Inflammatory macrophage treated with lipopolysaccharide for 1 hour (primary cell): ENCODE measurements at places on chromosomes 5 and 9.

- no peak for DNase-seq
Observed at GRCh38 chr9:77475641-77476473, 172.3 kb downstream of the GNA14 start.

- no peak for DNase-seq
Observed at GRCh38 chr5:10073441-10074104, 176.1 kb downstream of the ATPSCKMT start.

DNA sequence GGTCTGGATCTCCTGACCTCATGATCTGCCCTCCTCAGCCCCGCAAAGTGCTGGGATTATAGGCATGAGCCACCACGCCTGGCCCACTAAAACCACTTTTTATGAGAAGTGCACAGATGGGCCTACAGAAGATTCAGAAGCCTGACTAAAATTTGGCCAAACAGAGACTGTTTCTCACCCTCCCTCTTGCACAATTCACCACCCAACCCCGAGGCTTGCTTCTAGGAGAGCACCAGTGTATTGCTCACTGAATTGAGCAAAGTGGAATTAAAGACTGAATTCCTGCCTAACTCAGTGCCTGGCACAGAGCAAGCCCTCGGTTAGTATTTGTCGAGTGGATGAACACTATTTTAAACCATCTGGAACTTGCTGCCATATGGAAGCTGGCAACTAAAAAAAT is 3.4 kb upstream of the DCTN4 start:
- peak; percentile 75 for DNase-seq

DNA sequence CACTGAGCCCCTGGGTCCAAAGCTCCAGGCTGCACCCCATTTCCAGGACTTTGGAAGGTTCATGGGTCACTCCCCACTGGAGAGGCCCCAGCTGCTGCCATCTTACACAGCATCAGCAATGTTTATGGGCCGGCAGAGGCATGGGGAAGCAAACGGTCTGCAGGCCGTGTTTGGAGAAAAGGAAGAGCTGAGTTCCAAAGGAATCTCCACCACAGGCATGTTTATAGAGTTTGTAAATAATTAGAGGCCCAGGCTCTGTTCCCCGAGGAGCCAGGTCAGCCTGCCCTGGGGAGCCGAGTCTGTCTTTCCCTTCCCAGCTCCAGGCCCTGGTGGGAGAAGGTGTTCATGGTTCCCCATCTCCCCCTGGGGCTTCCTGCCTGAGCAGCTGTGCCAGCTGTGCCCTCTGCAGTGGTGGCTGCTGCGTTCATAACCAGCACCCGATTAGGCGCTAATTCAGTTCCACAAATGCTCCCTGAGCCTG is 64.8 kb downstream of the COL27A1 start:
- DNase-seq, result no peak

DNA sequence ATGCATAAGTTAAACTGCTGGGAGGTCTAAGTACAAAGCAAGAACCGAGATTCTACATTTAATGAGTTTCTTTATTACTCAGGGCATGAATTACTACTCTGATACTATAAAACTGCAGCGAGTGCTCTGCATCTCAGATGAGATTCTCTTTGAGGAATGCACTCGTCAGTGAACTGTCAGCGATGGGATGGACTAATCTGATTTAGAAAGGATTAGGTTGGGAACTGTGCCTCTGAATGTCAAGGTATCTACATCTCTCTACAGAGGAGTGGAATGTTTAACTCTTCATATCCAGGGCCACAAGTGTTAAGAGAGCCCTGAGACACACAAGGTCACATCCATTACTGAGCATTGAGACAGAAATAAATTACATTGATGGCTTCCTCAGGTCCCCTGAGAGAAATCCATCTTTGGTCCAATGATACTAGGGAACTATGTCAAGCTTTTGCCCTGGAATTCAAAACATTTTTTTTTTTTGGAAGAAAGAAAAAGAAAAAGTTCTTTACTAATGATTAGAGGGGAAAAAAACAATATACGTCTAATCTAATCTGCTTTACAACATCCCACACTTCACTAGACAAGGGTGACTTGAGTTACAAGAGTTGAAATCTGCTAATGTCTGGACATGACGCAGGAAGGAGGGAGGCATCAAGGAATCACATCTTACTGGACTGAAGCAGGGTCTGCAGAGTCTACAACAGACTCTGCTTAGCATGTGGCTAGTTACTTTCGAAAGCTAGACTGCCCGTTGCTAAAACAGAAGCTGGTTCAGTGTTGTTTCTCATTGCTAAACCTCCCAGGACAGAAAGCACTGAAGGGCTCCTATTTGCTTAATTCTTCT is 270.0 kb upstream of the TLE4 start:
- no peak for DNase-seq

DNA sequence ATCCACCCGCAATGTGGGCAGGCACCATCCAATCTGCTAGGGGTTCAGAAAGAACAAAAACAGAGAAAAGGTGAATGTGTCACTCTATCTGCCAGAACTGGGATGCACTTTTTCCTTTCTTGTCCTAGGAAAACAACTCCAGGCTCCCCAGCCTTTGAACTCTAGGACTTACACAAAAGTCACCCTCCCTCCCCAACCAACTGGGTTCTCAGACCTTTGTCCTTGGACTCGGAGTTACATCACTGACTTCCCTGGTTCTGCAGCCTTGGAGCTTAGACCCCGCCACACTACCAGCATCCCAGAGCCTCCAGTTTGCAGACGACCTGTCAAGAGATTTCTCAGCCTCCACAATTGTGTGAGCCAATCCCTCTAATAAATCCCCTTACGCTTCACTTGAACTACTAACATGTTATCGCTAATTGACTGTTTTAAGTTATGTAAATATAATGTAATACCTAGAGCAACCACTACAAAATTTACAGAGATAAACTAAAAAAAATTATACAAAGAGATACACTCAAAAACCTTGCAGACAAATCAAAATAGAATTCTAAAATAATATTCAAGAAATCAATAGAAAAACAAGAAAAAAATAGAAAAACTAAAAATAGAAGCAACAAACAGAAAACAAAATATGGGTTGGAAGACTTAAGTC is 5.3 kb upstream of the UBLCP1 start:
- DNase-seq, result no peak

- DNase-seq, result no peak
Observed at GRCh38 chr9:88949961-88950340, 41.3 kb upstream of the S1PR3 start.

DNA sequence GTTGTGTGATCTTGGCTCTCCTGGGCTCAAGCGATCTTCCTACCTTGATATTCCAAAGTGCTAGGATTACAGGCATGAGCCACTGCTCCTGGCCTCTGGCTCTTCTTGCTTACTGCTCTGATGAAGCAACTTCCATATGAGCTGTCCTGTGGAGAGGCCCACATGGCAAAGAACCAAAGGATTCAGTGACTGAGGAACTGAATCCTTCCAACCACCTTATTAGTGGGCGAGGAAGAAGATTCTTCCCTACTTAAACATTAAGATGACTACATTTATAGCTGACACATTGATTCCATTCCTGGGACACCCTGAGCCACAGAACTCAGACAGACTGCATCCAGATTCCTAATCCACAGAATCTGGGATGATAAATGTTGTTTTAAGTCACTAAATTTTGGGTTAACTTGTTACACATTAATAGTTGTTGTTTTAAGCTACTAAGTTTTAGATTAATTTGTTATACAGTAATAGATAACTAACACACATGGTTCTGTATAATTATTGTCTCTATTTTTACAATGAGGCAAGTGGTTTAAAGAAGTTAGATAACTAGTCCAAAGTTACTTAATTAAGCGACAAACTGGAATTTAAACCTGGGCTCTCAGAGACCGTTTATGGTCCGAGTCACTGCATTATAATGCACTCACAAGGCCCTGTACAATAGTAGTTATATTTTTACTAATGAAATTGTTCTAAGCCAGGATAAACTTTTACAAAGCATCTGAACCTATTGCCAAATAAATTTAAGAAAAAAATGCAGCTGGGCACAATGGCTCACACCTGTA is 16.7 kb upstream of the SLCO4C1 start:
- peak; percentile 13 for DNase-seq

DNA sequence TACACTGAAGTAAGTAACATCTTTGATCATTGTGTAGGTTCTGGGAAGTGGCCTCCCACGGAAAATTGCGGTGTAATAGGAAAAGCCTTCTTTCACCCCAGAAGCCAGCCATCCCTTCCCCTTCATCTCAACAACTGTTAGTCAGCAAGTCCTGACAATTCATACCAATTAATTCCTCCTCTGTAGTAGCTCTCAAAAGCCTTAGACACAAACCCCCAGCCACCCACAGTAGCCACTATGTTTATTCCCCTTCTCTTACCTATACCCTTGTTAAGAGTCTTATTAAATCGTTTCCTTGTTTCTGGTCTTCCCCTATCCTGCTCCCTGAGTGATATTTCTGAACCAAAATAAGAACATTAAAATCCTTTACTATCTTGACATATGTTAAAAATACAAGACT is 143.6 kb downstream of the PCSK5 start:
- no peak for DNase-seq

DNA sequence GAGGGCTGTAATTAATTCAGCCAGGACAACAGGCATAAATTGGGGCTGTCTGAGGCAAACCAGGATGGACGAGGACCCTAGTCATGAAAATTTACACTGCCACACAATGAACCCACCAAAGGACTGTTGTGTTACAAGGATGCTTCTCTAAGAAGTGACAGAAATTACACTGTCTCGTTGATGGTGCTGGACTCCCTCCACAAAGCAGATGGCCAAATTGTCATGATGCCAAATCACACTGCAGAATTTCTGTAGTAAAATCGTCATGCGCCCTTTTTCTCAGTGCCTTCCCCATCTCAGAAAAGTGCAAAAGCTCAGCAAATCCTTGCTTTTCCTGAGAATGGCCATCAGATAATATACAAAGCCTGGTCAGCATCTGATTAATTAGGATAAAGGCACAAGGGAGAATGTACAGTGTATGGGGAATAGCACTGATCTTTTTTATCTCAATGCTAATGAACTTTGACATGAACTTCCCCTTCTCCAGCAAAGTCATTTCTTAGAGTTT is 545.8 kb downstream of the CSNK1G3 start:
- DNase-seq, result no peak

- peak; percentile 1 for DNase-seq
Observed at GRCh38 chr9:86945728-86946200, 1.5 kb downstream of the GAS1 start.

GRCh38 chr5:113520429-113520828 is 6.9 kb downstream of the YTHDC2 start:
- no peak for DNase-seq

DNA sequence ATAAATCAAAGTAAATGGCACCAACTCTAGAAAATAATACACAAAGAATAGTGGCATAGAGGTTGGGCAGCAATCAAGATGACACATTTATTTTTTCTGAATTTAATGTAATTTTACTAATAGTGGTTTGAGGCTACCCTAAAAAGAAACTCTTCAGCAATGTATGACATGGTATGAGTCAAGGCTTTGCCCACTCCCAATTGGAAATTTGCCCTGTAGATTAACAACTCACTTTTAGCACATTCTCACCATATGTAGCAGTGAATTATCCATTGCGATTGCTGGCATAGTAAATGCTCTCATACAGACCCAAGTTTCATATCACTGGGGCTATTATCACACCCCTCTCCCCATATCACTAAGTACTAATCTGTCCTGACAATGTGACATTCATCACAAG is 832.1 kb upstream of the ZNF608 start:
- no peak for DNase-seq

DNA sequence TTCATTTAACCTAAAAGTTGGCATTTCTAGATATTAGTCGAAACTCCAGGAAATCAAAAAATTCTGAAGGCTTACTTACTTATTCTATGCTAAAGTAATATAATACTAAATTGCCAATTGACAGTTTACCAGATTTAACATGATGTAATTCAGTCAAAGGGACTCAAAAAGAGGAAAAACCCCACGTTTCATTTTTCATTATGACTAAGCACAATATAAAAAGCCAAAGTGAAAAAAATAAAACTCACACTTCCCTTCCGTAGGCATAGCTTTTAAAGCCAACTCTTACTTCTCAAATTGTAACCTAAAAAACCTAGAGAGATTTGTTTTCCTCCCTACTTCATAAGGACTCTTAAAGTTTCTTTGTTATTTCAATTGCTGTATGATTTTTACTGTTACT is 146.6 kb downstream of the RAPGEF6 start:
- peak; percentile 94 for DNase-seq

DNA sequence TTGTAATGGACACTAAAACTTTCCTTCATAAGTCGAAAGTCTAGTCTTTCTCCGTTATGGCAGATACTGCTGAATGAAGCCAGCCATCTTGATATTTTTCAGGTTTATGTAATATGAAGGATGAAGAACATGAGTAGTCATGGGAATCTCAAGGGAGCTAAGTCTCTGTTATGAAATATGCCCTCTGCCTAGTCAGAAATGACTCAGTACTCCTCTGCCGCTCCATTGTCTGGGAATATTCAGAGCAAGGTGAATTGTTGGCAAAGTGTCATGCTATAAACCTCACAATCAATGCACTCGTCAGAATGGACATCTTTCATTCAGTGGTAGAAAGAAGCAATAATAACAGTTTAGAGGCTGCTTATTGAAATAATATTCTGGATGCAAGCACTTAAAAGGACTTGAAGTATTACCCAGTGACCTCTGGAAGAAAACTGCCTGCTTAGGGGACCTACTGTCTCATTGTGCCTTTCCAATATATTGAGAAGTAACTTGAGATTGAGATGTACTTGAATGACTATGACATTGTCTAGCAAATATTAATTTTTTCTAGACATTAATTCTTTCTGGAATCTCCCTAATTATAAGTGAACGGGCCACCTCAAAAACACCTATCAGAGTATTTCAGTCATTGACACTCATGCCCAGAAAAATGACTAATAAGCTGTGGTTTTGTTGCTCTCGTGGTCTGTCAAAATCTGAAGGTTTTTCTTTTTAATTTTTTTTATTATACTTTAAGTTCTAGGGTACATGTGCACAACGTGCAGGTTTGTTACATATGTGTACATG is 1011.5 kb upstream of the ACO1 start:
- no peak for DNase-seq

- no peak for DNase-seq
Observed at GRCh38 chr5:103785569-103785968, 223.0 kb upstream of the NUDT12 start.

- DNase-seq, result no peak
Observed at GRCh38 chr9:105132606-105133005, 111.8 kb upstream of the SLC44A1 start.

- DNase-seq, result no peak
Observed at GRCh38 chr9:125995706-125996105, 248.5 kb downstream of the PBX3 start.
